ENCODE measurements at places on chromosomes 12 and 14. TPM values are rescaled to one million over a fixed set of nuclear protein-coding genes. Genes with fewer than 3 reads are reported as not detected.
A peak's percentile ranks its signal among the peaks of the same experiment; 100 is the strongest.

DNA sequence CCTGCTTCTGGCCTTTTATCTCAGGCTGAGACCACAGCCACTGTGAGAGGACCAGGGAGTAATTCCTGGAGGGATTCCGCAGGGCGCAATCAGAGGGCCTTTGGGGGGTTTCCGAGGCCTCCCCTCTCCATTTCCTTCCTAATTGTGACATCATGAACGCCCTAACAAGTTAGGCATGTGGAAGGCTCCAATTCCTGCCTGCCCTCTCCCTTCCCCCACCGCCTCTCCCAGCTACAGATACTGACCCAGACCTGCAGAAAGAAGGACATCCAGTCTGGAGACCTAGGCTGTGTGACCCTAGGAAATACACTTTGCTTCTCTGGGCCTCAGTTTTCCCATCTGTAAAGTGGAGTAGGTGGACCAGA is 637.9 kb downstream of the MED13L start:
- H3K27ac ChIP-seq = no peak overlapping the region
- no peak overlapping the region for H3K4me3 ChIP-seq
- H3K36me3 ChIP-seq = no peaks in the 10 kb centered on the region
- DNase-seq = no peak
- H3K27me3 ChIP-seq = peaks cover 2% of the 10 kb centered on the region

DNA sequence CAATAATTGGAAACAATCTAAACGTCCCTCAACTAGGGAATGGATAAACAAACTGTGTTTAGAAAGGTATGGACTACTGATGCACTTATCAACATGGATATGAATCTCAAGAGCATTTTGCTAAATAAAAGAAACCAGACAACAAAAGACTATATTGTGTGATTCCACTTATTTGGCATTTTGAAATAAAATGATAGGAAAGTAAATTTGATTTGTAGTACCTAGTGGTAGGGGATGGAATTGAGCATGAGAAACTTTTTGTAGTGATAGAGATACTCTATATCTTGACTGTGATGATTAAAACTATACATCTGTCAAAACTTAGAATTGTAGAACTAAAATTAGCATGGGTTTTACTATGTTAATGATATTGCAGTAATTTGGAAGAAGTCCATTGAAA is 87.1 kb downstream of the ARID2 start:
- H3K4me3 ChIP-seq = no peak overlapping the region
- H3K4me1 ChIP-seq = no peaks in the 10 kb centered on the region
- no peaks in the 10 kb centered on the region for H3K36me3 ChIP-seq
- H3K27ac ChIP-seq = no peak overlapping the region

- H3K36me3 ChIP-seq = no peaks in the 10 kb centered on the region
- no peak for DNase-seq
- H3K4me1 ChIP-seq = peaks cover 10% of the 10 kb centered on the region
- peak overlapping the region; percentile 45 for H3K27ac ChIP-seq
- no peaks in the 10 kb centered on the region for H3K27me3 ChIP-seq
- no peak overlapping the region for H3K4me3 ChIP-seq
Observed at GRCh38 chr14:101408077-101408831, 153.0 kb upstream of the DIO3 start.

- H3K36me3 ChIP-seq = peaks cover 19% of the 10 kb centered on the region
- no peak overlapping the region for H3K4me3 ChIP-seq
- H3K27ac ChIP-seq = no peak overlapping the region
- DNase-seq = no peak
- no peaks in the 10 kb centered on the region for H3K4me1 ChIP-seq
- no peaks in the 10 kb centered on the region for H3K27me3 ChIP-seq
Observed at GRCh38 chr14:23941669-23942068, 11.9 kb upstream of the DHRS4 start.

DNA sequence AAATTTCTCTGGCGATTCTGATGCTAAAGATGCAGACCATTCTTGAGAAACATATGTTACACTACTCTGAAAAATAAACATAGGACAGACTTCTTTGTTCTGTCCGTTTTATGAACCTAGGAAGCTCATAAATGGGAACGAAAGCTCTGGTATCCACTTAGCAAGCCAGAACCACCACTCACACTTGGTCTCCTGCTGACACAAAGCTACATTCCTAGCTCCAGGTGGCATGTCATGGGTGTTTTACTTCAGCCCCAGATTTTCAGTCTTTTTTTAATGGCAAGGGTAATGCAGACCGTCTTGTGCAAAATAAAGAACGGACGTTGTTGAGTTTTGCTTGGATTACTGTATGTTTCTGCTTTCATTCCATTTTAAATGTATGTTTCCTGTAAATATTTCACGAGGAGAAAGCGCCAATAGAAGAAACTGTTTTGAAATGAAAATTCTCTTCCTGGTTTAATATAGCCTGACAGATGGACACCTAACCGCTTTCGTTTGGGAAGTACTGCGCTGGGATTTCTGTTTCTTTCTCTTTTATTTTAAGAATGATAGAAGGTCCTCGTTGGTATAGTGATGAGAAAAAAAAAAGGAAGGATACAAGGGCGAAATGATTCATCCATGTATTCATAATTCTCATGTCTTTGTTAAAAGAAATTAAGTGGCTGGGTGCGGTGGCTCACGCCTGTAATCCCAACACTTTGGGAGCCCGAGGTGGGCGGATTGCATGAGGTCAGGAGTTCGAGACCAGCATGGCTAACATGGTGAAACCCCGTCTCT is 871 bp upstream of the COQ5 start:
- no peak for DNase-seq
- peak overlapping the region; percentile 75 for H3K4me3 ChIP-seq
- H3K27me3 ChIP-seq = no peaks in the 10 kb centered on the region

GRCh38 chr12:27201169-27201568 is 42.9 kb upstream of the STK38L start:
- H3K27me3 ChIP-seq = no peaks in the 10 kb centered on the region
- H3K36me3 ChIP-seq = no peaks in the 10 kb centered on the region
- H3K4me1 ChIP-seq = peaks cover 38% of the 10 kb centered on the region
- DNase-seq = no peak
- H3K4me3 ChIP-seq = no peak overlapping the region

DNA sequence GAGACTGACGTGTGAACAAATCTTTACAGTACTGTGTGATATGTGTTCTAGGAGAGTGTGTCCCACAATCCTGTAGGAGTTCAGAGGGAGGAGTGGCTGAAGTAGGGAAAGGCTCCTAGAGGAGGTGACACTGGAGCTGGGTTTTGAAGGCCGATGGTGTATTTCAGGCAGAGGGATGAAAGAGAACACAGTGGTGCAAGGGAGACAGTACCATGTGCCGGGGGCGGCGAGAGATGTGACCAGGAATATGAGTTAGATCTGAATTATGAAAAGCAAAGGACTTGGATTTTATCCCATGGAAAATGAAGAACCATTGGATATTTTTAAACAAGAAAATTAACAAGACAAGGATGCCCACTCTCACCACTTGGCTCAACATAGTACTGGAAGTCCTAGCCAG is 77.0 kb upstream of the ESRRB start:
- H3K36me3 ChIP-seq = no peaks in the 10 kb centered on the region
- no peaks in the 10 kb centered on the region for H3K27me3 ChIP-seq
- H3K27ac ChIP-seq = no peak overlapping the region
- no peak for DNase-seq
- no peaks in the 10 kb centered on the region for H3K4me1 ChIP-seq

- H3K27me3 ChIP-seq = no peaks in the 10 kb centered on the region
- H3K36me3 ChIP-seq = no peaks in the 10 kb centered on the region
- H3K4me1 ChIP-seq = peaks cover 40% of the 10 kb centered on the region
- H3K27ac ChIP-seq = peak overlapping the region; percentile 96
Observed at GRCh38 chr12:570921-571794, 92.1 kb downstream of the NINJ2 start.

- peak within 1 kb of the TSS; percentile 95 for H3K27ac ChIP-seq
- peaks cover 9% of the 10 kb centered on the region for H3K36me3 ChIP-seq
- H3K27me3 ChIP-seq = no peaks in the 10 kb centered on the region
Observed at GRCh38 chr14:21024585-21025370, at the start of gene NDRG2. NDRG2 (minus strand) TSS chr14:21025061; CDS start chr14:21023315, 1,746 bp downstream.

- H3K27ac ChIP-seq = no peak overlapping the region
- no peaks in the 10 kb centered on the region for H3K27me3 ChIP-seq
- DNase-seq = no peak
- no peak overlapping the region for H3K4me3 ChIP-seq
- peaks cover 17% of the 10 kb centered on the region for H3K4me1 ChIP-seq
Observed at GRCh38 chr12:91774434-91774921, 371.2 kb downstream of the BTG1 start.

- H3K4me1 ChIP-seq = no peaks in the 10 kb centered on the region
- no peak overlapping the region for H3K4me3 ChIP-seq
- H3K27ac ChIP-seq = no peak overlapping the region
- DNase-seq = no peak
Observed at GRCh38 chr12:61009192-61009591, 1251.0 kb upstream of the USP15 start.

DNA sequence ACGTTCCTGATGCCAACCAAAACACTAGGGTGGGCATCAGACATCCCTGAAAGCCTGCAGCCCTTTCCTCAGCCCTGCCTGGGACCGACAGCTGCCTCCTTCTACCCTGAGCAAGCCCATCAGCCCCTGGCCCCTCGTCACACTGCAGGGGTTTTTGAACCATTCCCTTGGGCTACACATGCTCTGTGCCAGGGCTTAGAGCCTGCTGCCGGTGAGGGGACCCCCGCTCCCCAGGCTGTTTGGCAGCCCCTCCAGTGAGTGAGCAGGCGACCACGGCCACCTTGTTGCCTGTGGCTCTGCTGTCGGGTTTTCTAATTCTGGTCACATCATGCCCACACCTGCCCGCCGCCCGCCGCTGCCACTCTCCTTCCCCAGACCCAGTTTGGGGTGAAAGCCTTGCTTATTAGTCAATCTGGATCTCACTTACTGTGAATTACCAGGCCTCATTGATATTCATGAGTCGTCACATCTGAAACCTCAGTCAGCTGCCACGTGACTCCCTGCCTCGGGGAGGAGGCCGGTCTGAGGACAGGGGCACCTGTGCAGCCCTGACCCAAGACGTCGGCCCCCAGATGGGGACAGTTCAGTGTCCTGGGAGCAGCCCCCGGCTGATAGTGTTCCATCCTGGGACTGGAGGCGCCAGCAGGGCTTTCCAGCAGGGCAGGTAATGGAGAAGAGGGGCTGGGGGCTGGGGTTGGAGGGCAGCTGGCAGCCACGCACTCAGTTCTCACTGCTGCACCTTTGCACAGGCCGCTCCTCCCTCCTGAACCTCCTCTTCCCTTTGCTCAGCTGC is 163.0 kb downstream of the RBM19 start:
- no peaks in the 10 kb centered on the region for H3K4me1 ChIP-seq
- H3K27me3 ChIP-seq = no peaks in the 10 kb centered on the region
- no peak for DNase-seq
- H3K36me3 ChIP-seq = no peaks in the 10 kb centered on the region
- H3K4me3 ChIP-seq = no peak overlapping the region

DNA sequence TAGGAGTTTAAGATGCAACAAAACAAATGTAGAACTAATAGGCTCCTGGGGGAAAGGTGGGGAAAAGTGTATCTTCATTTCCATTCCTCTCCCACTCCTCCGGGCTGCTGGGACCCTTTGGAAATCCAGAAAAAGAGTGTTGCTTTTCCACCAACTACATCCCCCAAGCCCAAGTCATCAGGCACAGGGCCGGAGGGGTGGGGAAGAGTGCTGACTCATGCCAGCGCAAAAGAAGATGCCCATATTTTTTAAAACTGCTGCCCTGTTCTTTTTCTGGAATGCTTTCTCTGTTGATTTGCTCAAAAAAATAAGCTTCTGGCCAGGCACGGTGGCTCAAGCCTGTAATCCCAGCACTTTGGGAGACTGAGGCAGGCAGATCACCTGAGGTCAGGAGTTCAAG is 70.9 kb downstream of the TBK1 start:
- H3K4me3 ChIP-seq = no peak overlapping the region
- no peaks in the 10 kb centered on the region for H3K36me3 ChIP-seq
- no peak overlapping the region for H3K27ac ChIP-seq
- no peak for DNase-seq

- no peaks in the 10 kb centered on the region for H3K27me3 ChIP-seq
- no peaks in the 10 kb centered on the region for H3K36me3 ChIP-seq
- H3K27ac ChIP-seq = no peak overlapping the region
- no peak overlapping the region for H3K4me3 ChIP-seq
- H3K4me1 ChIP-seq = peaks cover 19% of the 10 kb centered on the region
- DNase-seq = no peak
Observed at GRCh38 chr14:89564286-89564957, 147.4 kb upstream of the FOXN3 start.

- no peak for DNase-seq
- no peaks in the 10 kb centered on the region for H3K36me3 ChIP-seq
- peaks cover 56% of the 10 kb centered on the region for H3K4me1 ChIP-seq
- peak within 1 kb of the TSS; percentile 74 for H3K4me3 ChIP-seq
- no peaks in the 10 kb centered on the region for H3K27me3 ChIP-seq
Observed at GRCh38 chr14:64704143-64704742, at the start of gene PLEKHG3. PLEKHG3 (plus strand) TSS chr14:64704424; CDS start chr14:64727632, 23,208 bp downstream.

GRCh38 chr12:83826112-83826511 is 1086.5 kb downstream of the SLC6A15 start:
- H3K4me1 ChIP-seq = no peaks in the 10 kb centered on the region
- no peaks in the 10 kb centered on the region for H3K27me3 ChIP-seq
- H3K36me3 ChIP-seq = no peaks in the 10 kb centered on the region
- no peak overlapping the region for H3K27ac ChIP-seq
- H3K4me3 ChIP-seq = no peak overlapping the region

GRCh38 chr12:123900871-123901376 is 71.7 kb downstream of the CCDC92 start:
- DNase-seq = no peak
- no peaks in the 10 kb centered on the region for H3K27me3 ChIP-seq
- no peaks in the 10 kb centered on the region for H3K4me1 ChIP-seq
- no peaks in the 10 kb centered on the region for H3K36me3 ChIP-seq
- H3K27ac ChIP-seq = no peak overlapping the region

- H3K4me3 ChIP-seq = no peak overlapping the region
- no peak for DNase-seq
- H3K27me3 ChIP-seq = no peaks in the 10 kb centered on the region
- H3K27ac ChIP-seq = no peak overlapping the region
Observed at GRCh38 chr12:32070370-32070769, 36.3 kb upstream of the BICD1 start.

- no peaks in the 10 kb centered on the region for H3K27me3 ChIP-seq
- no peaks in the 10 kb centered on the region for H3K4me1 ChIP-seq
- no peak overlapping the region for H3K27ac ChIP-seq
- H3K4me3 ChIP-seq = no peak overlapping the region
Observed at GRCh38 chr12:1881301-1881700, 37.2 kb downstream of the CACNA2D4 start.

- H3K4me1 ChIP-seq = peaks cover 17% of the 10 kb centered on the region
- no peak overlapping the region for H3K27ac ChIP-seq
Observed at GRCh38 chr14:95226801-95227200, 69.5 kb upstream of the DICER1 start.

GRCh38 chr14:90060312-90060964 is 1.4 kb upstream of the KCNK13 start:
- H3K36me3 ChIP-seq = no peaks in the 10 kb centered on the region
- H3K4me3 ChIP-seq = peak overlapping the region; percentile 52
- DNase-seq = no peak

GRCh38 chr14:42045383-42045782 is 438.7 kb downstream of the LRFN5 start:
- H3K27ac ChIP-seq = no peak overlapping the region
- no peaks in the 10 kb centered on the region for H3K4me1 ChIP-seq
- DNase-seq = no peak
- H3K4me3 ChIP-seq = no peak overlapping the region
- no peaks in the 10 kb centered on the region for H3K27me3 ChIP-seq
- no peaks in the 10 kb centered on the region for H3K36me3 ChIP-seq

The RNASE7 gene
- not detected for total RNA-seq

The PTPN21 gene
- 24.7 TPM for total RNA-seq

The RBP5 gene
- total RNA-seq = 0.66 TPM

The PLEK2 gene
- total RNA-seq = not detected

The NPFF gene
- total RNA-seq = not detected

The VPS37B gene
- total RNA-seq = 21.2 TPM

The PTHLH gene
- 4.0 TPM for total RNA-seq

The BEGAIN gene
- total RNA-seq = 3.5 TPM

The PSMA6 gene
- total RNA-seq = 128 TPM

The CEBPE gene
- not detected for total RNA-seq

The ALG10 gene
- total RNA-seq = 8.7 TPM

All from esophagus muscularis mucosa (tissue), 4 donors.